ENCODE measurements at places on chromosomes 2 and 18.

GRCh38 chr2:233023007-233023760 lies 9.3 kb upstream of the NEU2 start:
- DNase-seq, result no peak

- no peak for DNase-seq
These were observed 12.5 kb upstream of the TEX261 start for GRCh38 chr2:71006955-71007799.

DNA sequence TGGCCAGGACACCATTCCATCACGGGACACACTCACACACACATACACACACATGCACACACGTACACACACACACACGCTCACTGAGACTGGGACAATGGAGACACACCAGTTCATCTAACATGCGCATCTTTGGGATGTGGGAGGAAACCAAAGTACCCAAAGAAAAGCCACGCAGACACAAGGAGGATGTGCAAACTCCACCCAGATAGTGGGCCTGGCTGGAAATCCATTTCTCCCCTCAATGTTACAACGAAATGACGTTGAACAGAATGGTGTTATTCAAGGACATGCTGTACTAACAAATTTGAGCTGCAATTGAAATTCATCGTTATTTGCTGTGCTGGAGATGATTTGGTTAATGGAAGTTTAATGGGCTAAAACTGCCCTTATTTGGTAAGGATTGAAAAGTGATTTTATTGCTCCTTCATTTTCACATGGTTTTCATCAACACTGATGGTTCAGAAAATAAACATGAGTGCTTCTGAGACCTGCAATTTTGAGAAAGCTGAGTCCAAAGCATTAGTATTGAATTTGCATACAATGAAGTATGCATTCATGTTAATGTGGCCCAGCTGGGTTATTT lies 110.0 kb downstream of the KCNE4 start:
- no peak for DNase-seq

- DNase-seq, result no peak
These were observed 288.7 kb upstream of the DSEL start for GRCh38 chr18:67805261-67805660.

DNA sequence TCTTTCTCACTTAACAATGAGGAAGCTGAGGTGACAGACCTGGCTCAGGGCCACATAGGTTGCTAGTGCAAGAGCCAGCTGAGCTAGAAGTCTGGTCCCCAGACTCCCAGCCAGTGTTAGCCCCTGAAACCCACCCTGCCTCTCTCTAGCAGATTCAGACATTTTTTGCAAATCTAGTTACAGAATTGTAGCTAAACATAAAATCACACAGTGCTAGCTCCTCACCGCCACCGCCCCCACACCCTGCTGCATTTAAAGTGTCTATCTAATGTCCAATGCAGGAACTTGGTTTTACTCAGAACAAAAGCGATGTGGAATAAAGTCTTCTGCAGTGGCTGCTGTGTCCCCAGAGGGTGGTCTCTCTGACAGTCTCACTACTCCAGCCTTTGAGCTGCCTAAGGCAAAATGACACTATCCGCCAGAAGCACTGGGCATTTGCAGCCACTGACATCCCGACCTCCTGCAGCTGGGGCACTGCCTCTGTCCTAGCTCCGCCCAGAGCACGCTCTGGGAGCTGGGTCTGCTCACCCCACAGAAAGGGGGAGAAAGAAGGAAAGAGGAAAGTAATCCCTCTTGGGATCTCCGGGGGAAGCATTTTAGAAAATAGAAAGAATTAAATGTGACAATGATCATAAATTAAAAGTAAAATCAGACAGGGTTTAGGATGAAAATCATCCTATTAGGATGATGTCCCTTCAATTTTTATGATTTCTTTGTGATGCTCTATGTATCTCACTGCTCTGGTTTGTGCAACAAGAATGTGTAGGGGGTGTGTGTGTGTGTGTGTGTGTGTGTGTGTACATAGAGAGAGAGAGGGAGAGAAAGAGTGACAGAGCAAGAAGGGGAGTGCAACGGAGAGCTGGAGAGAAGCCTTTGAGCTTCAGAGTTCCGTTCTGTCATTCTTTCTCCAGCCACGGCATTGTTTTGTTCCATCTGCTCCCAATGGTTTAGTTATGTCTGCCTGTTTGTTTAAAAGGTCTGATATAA lies 50.5 kb upstream of the ST8SIA3 start:
- no peak for DNase-seq

- no peak for DNase-seq
These were observed 25.3 kb downstream of the FEZ2 start for GRCh38 chr2:36572719-36573059.
